Thymus (tissue), 14 donors: ENCODE measurements at places on chromosomes 3 and 15.

DNA sequence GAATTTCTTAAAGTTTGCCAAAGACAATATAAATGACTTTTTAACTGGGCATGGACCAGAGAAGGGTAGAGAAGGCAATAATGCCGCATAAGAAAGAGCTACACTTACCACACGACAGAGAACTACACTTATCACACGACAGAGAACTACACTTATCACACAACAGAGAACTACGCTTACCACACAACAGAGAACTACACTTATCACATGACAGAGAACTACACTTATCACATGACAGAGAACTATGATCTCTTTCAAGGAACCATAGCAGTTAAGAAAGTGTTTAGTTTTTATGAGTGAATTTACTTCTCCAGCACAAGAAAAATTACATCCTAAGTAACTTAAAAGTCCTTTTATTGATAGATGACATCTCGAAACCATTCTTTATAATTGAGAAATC is 32.0 kb downstream of the DCUN1D1 start:
- H3K36me3 ChIP-seq: peaks cover 7% of the 10 kb centered on the region
- H3K27me3 ChIP-seq: no peaks in the 10 kb centered on the region

DNA sequence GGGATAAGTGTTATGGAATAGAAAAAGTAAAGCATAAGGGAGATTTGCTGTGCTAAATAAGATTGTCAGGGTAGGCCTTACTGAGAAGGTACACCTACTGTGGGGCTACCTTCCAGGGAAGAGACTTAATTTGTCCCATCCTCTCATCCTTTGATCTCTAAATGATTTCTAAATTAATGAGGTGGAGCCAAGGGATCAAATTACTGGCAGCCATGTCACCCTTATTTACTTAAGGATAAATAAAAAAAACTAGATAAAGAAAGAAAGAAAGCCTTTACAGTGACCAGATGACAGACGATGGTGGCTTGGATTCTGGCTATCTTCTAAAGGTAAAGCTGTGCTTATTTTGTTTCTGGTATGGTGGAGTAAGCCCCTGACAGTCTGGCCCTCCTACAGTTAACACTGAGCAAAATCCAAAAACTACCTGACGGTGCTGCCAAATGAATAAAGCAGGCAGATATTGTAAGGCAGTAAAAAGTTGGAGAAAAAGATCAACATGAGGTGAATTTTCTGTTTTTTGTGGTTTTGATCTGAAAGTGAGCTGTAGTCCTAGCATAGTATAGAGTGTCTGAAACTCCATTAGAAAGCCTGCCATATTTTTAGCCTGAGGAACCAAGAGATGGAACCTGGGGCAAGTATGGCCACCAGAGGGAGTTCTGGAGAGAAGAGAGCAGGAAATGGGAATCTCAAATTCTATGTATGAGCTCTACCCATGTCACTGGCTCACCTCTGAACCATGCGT is 285.1 kb upstream of the MANF start:
- no peak overlapping the region for H3K4me3 ChIP-seq
- H3K4me1 ChIP-seq: no peaks in the 10 kb centered on the region
- peak; percentile 7 for DNase-seq
- H3K36me3 ChIP-seq: no peaks in the 10 kb centered on the region
- H3K27me3 ChIP-seq: no peaks in the 10 kb centered on the region

DNA sequence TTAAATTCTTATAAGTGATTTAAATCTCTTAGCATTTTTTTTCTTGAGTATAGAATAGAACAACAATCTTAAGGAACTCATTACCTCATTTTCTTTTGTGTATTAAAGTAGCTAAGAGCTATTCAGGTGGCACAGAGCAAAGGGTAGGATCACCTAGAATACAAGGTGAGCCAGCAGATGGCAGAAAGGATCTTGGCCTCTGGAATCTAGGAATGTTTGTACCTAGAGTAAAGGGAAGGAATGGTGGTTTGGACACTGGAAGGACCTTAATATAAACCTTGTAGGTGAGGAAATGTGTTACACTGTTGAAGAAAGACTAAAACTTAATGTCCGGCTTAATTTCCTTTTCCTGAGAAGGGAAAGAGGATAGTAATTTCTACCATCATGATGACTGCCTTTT is 89.0 kb downstream of the GHSR start:
- no peak overlapping the region for H3K27ac ChIP-seq
- H3K27me3 ChIP-seq: no peaks in the 10 kb centered on the region
- no peaks in the 10 kb centered on the region for H3K36me3 ChIP-seq
- no peaks in the 10 kb centered on the region for H3K4me1 ChIP-seq
- H3K4me3 ChIP-seq: no peak overlapping the region

- H3K27ac ChIP-seq: no peak overlapping the region
- H3K27me3 ChIP-seq: no peaks in the 10 kb centered on the region
- no peaks in the 10 kb centered on the region for H3K4me1 ChIP-seq
- no peak for DNase-seq
- H3K36me3 ChIP-seq: no peaks in the 10 kb centered on the region
- no peak overlapping the region for H3K4me3 ChIP-seq
Measured at GRCh38 chr15:47794252-47794914, 77.1 kb downstream of the SEMA6D start.

GRCh38 chr3:108137460-108137814 is 46.6 kb upstream of the CD47 start:
- H3K36me3 ChIP-seq: no peaks in the 10 kb centered on the region
- no peak overlapping the region for H3K27ac ChIP-seq
- DNase-seq: no peak
- H3K4me1 ChIP-seq: peaks cover 8% of the 10 kb centered on the region

DNA sequence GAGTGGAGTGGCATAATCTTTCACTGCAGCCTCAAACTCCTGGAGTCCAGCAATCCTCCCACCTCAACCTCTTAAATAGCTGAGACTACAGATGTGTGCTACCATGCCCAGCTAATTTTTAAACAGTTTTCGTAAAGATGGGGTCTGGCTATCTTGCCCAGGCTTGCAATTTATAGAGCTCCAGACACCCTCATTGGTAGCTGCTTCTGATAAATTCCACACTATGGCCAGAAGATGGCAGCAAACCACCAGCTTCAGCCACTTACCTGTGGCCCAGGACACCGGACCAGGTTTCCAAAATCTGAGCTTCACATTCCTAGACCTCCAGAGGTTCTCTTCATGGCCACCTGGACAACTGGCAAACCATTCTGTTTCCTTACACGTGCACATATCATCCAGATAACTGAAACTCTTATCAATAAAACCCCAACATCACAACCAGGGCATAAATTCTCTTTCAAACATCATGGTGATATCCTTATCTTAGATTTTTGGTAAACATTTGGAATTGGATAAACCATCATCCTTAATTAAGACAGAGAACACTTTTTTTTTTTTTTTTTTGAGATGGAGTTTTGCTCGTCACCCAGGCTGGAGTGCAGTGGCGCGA is 28.9 kb downstream of the FBXW12 start:
- peaks cover 3% of the 10 kb centered on the region for H3K27me3 ChIP-seq
- DNase-seq: peak; percentile 59
- H3K27ac ChIP-seq: no peak overlapping the region
- no peaks in the 10 kb centered on the region for H3K36me3 ChIP-seq
- H3K4me1 ChIP-seq: no peaks in the 10 kb centered on the region
- no peak overlapping the region for H3K4me3 ChIP-seq

GRCh38 chr15:47358876-47359275 is 358.4 kb upstream of the SEMA6D start:
- H3K27ac ChIP-seq: no peak overlapping the region
- no peaks in the 10 kb centered on the region for H3K4me1 ChIP-seq
- no peak overlapping the region for H3K4me3 ChIP-seq
- no peaks in the 10 kb centered on the region for H3K36me3 ChIP-seq
- DNase-seq: no peak

- H3K27me3 ChIP-seq: no peaks in the 10 kb centered on the region
- no peaks in the 10 kb centered on the region for H3K36me3 ChIP-seq
- H3K4me3 ChIP-seq: no peak overlapping the region
- H3K27ac ChIP-seq: no peak overlapping the region
- no peak for DNase-seq
- H3K4me1 ChIP-seq: no peaks in the 10 kb centered on the region
Measured at GRCh38 chr3:192772240-192772894, 45.0 kb upstream of the FGF12 start.

GRCh38 chr3:150240891-150241290 is 167.2 kb upstream of the TSC22D2 start:
- H3K36me3 ChIP-seq: no peaks in the 10 kb centered on the region
- no peak for DNase-seq
- H3K27ac ChIP-seq: no peak overlapping the region
- no peaks in the 10 kb centered on the region for H3K27me3 ChIP-seq
- no peaks in the 10 kb centered on the region for H3K4me1 ChIP-seq
- H3K4me3 ChIP-seq: no peak overlapping the region

GRCh38 chr15:99123713-99124451 is 19.0 kb downstream of the SYNM start:
- peaks cover 2% of the 10 kb centered on the region for H3K27me3 ChIP-seq
- H3K4me1 ChIP-seq: no peaks in the 10 kb centered on the region
- H3K36me3 ChIP-seq: no peaks in the 10 kb centered on the region
- no peak for DNase-seq
- H3K27ac ChIP-seq: no peak overlapping the region
- no peak overlapping the region for H3K4me3 ChIP-seq
